Epithelial cell of proximal tubule (primary cell): ENCODE measurements at places on chromosomes 3 and 15. TPM values are rescaled to one million over a fixed set of nuclear protein-coding genes. Genes with fewer than 3 reads are reported as not detected.

The MYL3 gene
- total RNA-seq = 4.2 TPM in 1 of 2 replicates, not detected in the other

The TGM5 gene
- total RNA-seq = 0.06 TPM in 1 of 2 replicates, not detected in the other

The TRIM71 gene
- total RNA-seq = 2.5 and 3.6 TPM in 2 replicates

The ASB14 gene
- total RNA-seq = not detected in 2 replicates

The KBTBD13 gene
- total RNA-seq = not detected in 2 replicates

The KIF9 gene
- 7.8 and 16.1 TPM in 2 replicates for total RNA-seq

The ECE2 gene
- not detected in 2 replicates for total RNA-seq

The ACSBG1 gene
- 0.07 and 0.35 TPM in 2 replicates for total RNA-seq

The MYRIP gene
- 0.12 and 0.29 TPM in 2 replicates for total RNA-seq

The C3orf20 gene
- not detected in 2 replicates for total RNA-seq

The SORD gene
- total RNA-seq = 32.7 and 36.2 TPM in 2 replicates

DNA sequence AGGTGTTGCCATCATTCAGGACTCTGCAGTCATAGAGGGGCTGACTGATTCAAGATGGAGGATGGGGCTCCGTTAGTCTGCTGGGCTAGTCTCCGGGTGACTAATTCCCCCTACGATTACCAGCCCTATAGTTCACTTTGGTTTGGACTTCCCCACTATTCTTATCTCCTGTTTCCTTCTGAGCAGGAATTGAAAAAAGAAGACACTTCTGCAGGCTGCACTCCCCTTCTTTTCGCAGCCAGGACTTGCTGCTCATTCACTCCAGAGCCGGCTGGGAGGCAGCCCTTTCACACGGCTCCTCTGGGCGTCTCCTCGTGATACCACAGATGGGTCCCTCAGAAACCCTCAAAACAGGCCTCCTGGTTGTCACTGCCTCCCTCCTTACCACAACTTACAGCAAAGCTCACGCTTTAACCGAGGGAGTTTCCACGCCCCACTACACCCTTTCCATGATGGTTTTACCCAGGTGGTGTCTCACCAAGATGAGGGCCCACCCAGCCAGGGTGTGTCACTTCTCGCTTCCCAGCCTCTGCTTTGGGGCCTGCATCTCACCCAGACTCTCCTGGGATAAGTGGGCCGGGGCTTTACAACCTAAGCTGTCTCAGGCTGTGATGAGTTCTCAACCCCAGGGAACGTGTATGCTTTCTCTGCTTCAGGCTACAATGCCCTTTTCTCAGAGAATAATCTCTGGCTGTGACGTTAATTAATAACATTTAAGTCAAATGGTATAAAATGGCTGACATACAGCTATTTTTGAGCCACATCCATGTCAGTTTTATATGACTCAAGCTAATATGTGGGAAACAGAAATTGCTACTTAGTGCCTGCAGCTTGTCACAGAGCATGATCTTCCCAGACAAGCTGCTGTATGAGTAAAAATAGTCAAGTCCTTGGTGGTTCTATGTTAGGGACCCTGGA lies 11.9 kb downstream of the CX3CR1 start:
- no peak for DNase-seq

- no peak for DNase-seq
Observed at GRCh38 chr3:14880447-14881106, 61.8 kb downstream of the FGD5 start.

GRCh38 chr3:71885006-71885405 lies 100.1 kb upstream of the PROK2 start:
- no peak for DNase-seq

- no peak for DNase-seq
Observed at GRCh38 chr15:23074684-23075083, 35.3 kb upstream of the TUBGCP5 start.

GRCh38 chr15:69159805-69160140 lies 662 bp upstream of the GLCE start:
- DNase-seq = no peak

DNA sequence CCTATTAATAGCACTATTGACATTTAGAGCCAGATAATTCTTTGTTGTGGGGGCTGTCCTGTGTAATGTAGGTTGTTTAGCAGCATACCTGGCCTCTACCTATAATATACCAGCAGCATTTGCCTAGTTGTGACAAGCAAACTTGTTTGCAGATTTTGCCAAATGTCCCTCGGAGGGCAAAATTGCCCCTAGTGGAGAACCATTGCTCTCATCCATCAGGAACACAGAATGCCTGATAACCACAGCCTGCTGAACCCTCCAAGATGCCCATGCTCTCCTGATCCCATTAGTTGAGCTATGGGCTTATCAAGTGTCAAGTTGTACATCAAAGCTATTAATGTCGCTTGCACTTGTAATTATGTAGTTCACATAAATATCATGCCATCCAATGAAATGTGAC lies 15.0 kb upstream of the KBTBD8 start:
- DNase-seq = no peak

- DNase-seq = no peak
Observed at GRCh38 chr3:188242436-188243123, 88.6 kb downstream of the LPP start.

GRCh38 chr3:14866627-14867026 lies 47.9 kb downstream of the FGD5 start:
- no peak for DNase-seq

GRCh38 chr3:59908280-59908679 lies 858.5 kb upstream of the CFAP20DC start:
- DNase-seq = no peak

DNA sequence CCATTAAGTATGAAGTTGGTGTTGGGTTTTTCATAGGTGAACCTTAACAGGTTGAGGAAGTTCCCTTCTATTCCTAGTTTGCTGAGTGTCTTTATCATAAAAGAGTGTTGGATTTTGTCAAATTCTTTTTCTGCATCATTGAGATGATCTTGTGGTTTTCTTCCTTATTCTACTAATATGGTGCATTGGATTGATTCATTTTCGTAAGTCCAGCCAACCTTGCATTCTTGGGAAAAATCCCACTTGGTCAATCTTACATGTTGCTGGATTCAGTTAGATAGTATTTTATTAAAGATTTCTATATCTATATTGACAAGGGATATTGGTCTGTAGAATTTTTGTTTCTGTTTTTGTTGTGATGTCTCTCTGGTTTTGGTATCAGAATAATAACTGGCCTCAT lies 83.7 kb upstream of the C15orf39 start:
- DNase-seq = no peak

GRCh38 chr3:52721730-52722008 lies 15.8 kb downstream of the SPCS1 start:
- DNase-seq = no peak

- no peak for DNase-seq
Observed at GRCh38 chr3:47855461-47856383, 52.8 kb downstream of the DHX30 start.

GRCh38 chr3:136994772-136995516 lies 37.2 kb downstream of the IL20RB start:
- DNase-seq = peak; percentile 61

DNA sequence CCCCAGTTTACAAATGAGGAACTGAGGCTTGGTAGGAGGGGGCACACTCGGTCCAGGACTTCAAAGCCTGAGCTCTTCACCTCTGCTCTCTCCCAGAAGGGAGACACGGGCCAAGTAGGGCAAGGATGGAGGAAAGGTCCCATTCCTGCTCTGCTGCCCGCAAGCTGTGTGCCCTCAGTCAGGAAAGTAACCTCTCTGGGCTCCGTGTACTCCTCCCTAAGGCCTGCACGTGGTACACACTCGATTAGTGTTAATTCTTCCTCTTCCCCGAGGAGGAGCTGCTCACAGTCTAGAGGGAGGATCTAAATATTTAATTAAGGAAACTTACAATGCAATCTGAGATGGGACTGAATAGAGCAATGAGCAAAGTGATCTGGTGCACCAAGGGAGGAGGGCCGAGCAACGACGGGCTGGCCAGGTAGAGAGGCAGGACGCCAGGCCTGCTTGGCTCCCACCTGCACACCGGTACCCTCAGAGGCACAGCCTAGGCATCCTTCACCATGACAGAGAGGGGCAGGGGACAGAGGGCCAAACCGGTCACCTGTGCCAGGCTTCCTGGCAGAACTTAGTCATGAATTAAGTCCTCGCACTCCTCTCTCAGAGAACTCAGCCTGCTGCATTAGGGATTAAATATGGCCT lies 47.2 kb upstream of the IQSEC1 start:
- DNase-seq = no peak
